ENCODE measurements at places on chromosomes 16 and 17.

DNA sequence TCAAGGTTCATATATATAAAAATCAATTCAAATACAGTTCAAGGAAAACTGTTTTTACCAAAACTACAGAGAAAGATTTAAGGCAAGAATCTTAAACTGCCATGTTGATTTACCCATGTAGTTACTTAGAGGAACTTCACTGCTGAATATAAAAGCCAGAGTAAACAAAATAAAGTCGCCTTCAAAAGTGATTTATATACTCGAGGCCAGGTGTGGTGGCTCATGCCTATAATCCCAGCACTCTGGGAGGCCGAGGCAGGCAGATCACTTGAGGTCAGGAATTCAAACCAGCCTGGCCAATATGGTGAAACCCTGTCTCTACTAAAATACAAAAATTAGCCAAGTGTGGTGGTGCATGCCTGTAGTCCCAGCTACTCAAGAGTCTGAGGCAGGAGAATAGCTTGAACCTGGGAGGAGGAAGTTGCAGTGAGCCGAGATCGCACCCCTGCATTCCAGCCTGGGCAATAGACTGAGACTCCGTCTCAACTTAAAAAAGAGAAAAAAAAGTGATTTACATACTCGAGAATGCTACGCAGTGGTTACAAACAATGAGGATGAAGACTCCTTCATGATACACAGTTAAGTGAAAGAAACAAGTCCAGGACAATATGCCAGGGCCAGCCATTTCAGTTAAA lies 54.1 kb upstream of the CNEP1R1 start:
- DNase-seq = no peak

DNA sequence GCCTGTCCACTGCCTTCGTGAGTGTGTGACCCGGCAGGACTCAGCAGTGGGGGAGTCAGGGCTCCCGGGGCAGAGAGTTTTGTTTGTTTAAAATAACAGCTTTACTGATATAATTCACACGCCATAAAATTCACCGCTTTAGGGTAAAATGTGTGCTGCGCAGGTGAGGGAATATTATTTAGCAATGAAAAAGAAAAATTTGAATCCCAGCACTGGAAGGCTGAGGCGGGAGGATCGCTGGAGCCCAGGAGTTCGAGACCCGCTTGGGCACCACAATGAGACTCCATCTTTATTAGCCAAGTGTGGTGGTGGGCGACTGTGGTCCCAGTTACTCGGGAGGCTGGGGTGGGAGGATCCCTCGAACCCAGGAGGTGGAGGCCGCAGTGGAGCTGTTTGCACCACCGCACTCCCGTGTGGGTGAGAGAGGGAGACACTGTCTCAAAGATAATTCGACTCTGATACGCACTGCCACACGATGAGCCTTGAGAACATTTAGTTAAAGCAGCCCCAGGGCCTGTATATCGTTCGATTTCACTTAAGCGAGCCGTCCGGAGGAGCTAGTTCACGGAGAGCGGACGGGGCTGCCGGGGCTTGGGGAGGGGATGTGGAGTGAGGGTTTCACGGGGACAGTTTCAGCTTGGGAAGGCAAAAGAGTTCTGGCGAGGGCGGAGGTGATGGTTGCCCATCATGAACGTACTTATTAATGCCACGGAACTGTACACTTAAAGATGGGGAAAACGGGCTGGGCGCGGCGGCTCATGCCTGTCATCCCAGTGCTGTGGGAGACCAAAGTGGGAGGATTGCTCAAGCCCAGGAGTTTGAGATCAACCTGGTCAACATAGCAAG lies 10.2 kb downstream of the TELO2 start:
- no peak for DNase-seq

DNA sequence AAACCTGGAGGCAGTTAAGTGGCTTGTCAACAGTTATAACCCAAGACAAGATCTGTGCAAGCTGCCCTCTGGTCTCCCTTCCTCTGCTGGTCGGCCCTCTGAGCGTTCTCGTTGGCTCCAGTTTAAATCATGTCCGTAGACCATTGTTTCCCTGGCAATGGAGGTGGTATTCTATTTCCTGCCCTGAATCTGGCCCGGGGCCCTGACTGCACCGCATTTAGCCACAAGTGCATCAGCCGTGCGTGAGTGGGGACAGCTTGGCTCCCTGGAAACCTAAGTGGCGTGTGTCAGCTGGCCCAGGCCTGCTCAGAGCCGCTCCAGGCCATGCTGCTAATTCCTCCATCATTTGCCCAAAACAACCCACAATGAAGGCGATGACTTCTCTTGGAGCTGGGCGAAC lies 15.0 kb upstream of the MYLK3 start:
- DNase-seq = no peak

DNA sequence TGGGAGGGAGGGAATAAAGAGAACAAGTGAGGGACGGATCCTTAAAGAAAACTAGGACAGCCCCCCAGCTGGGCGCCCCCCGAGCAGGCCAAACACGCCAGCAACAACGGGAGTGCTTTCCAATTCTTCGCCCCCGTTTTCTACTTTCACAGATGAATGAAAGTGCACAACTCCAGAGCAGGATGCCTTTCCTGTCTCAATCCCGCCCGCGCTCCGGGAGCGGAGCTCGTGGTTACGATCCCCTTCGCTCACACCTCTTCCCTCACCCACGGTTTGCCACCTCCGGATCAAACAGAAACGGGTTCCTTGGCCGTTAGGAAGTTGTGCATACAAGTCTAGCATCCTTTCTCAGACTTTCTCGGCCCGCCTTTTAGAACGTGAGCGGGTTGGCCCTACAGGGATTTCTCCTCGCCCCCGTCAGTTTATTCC lies 680 bp downstream of the SKA2 start:
- peak; percentile 54 for DNase-seq

GRCh38 chr16:16164243-16164642 lies 59.1 kb downstream of the ABCC6 start:
- DNase-seq = no peak

- peak; percentile 20 for DNase-seq
Measured at GRCh38 chr17:69506489-69506888, 92.0 kb downstream of the MAP2K6 start.

GRCh38 chr17:28612936-28613872 lies 781 bp downstream of the RSKR start:
- peak; percentile 50 for DNase-seq

DNA sequence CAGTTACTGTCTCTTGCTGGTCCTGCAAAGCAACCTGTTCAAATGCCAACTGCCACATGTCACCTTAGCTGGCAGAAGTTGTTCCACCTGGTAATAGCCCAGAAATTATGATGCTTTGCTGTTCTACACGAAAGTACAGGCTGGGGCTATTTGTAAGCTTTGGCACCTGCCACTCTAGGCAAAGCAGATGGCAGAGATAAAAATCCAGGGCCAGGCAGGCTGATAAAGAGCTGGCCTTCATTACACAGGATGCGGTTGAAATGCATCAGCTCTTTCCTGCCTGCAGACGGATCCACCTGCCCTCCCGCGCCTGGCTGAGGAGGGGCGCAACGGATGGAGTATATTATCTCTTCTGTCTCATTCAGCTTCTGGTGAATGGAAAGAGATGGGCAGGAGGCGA lies 29.3 kb upstream of the KDM8 start:
- DNase-seq = peak; percentile 62

- DNase-seq = no peak
Measured at GRCh38 chr17:58196610-58197009, 4.1 kb downstream of the EPX start.

DNA sequence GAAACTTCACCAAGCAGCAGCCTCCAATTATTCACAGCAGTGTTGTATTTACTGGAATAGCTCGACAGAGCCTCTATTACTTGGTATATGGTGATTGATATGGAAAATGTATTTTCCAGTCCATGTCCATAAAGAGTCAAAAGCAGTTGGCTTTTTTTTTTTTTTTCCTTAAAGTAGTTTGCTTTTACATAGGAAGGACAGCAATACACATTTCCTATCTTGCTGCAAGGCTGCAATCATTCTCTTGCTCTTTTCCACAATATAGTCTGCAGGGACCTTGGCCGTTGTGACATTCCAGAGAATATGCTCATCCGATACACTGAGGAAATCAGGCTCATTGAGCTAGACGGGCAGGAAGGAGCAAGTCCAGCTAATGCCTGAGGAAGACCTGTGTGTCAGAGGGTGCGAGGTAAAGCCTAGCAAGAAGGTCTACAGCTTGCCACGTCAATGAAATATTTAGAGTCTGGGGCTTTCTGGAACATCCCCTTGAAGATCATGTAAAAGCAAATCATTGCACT lies 131.1 kb downstream of the ENGASE start:
- no peak for DNase-seq

GRCh38 chr17:27498615-27499309 lies 42.5 kb downstream of the KSR1 start:
- DNase-seq = no peak

DNA sequence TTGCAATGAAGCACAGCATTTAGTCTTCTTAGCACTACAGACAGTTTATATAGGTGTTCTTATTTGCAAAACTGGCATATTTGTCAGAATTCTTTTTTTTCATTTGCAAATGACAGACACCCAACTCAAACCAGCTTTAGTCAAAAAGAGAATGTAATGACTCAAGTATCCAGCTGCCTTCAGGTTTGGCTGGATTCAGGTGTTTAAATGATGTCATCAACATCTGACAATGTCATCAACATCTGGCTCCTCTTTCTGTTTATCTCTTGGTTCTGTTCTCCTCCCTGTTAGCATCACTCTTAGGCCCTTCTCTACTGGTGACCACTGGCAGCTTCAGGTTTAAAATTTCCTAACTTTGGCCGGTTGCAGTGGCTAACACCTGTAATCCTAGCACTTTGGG lies 18.9 kb downstream of the TMC5 start:
- no peak for DNase-seq
